Omental fat pad (tissue), 4 donors: ENCODE measurements at places on chromosomes 6 and 20. TPM values are rescaled to one million over a fixed set of nuclear protein-coding genes. Genes with fewer than 3 reads are reported as not detected.

Gene NMBR
- total RNA-seq: not detected

Gene STMN3
- total RNA-seq: 9.7 TPM

Gene HSD17B8
- total RNA-seq: 6.9 TPM

Gene GMPR
- 24.5 TPM for total RNA-seq

Gene TRAPPC3L
- total RNA-seq: not detected

Gene SRF
- total RNA-seq: 37.8 TPM

Gene TINAG
- total RNA-seq: not detected

Gene OSER1
- 42.8 TPM for total RNA-seq

Gene SULF2
- 78.7 TPM for total RNA-seq

Gene SLCO4A1
- 47.1 TPM for total RNA-seq

Gene PRSS35
- total RNA-seq: not detected

Gene CRISP2
- total RNA-seq: not detected

Gene AGER
- total RNA-seq: 9.3 TPM

Gene CALHM4
- not detected for total RNA-seq

Gene SLC22A3
- 14.3 TPM for total RNA-seq

Gene SSTR4
- total RNA-seq: not detected

Gene ANKRD6
- total RNA-seq: 9.3 TPM

Gene MDFI
- total RNA-seq: 24.3 TPM

Gene EEF1A2
- total RNA-seq: 2.8 TPM

Gene HCK
- total RNA-seq: 52.5 TPM

Gene GSTA1
- total RNA-seq: not detected

Gene HLA-DMA
- 43.8 TPM for total RNA-seq

Gene NDRG3
- total RNA-seq: 15.3 TPM

Gene GPR6
- not detected for total RNA-seq

Gene CARMIL1
- 35.3 TPM for total RNA-seq

Gene SMLR1
- total RNA-seq: not detected

Gene HLA-DRB5
- 5.5 TPM for total RNA-seq

Gene SCRT2
- not detected for total RNA-seq

Gene ZNF311
- total RNA-seq: 0.36 TPM

Gene PXMP4
- 3.6 TPM for total RNA-seq

Gene ALDH8A1
- 7.0 TPM for total RNA-seq

Gene CTAGE9
- not detected for total RNA-seq

Gene CRISP3
- total RNA-seq: not detected

Gene RSPO3
- total RNA-seq: 38.1 TPM

Gene DAAM2
- total RNA-seq: 36.5 TPM

Gene HLA-F
- total RNA-seq: 98.6 TPM
